ENCODE measurements at places on chromosomes 3 and 15.
A peak's percentile ranks its signal among the peaks of the same experiment; 100 is the strongest.

DNA sequence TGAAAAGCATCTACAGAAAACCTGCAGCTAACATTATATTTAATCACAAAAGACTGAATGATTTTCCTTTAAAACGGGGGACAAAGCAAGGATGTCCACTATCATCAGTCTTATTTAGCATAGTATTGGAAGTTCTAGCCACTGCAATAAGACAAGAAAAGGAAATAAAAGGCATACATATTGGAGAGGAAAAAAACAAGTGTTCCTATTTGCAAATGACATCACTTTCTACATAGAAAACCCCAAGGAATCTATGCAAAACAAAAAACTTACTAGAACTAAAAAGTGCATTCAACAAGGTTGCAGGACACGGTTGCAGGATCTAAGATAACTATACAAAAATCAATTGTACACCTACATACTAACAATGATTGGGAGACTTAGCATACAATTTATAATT lies 101.6 kb upstream of the MEF2A start:
- DNase-seq: no peak

- peak; percentile 43 for DNase-seq
These were observed 100.6 kb downstream of the DCLK3 start for GRCh38 chr3:36663666-36664291.

GRCh38 chr3:12352253-12352652 lies 63.4 kb downstream of the PPARG start:
- no peak for DNase-seq

- DNase-seq: no peak
These were observed 146.9 kb downstream of the ERC2 start for GRCh38 chr3:56321383-56321782.

GRCh38 chr3:129616291-129616690 lies 9.8 kb upstream of the PLXND1 start:
- DNase-seq: no peak

- peak; percentile 94 for DNase-seq
These were observed 1.7 kb downstream of the CCDC9B start for GRCh38 chr15:40338921-40339620.

DNA sequence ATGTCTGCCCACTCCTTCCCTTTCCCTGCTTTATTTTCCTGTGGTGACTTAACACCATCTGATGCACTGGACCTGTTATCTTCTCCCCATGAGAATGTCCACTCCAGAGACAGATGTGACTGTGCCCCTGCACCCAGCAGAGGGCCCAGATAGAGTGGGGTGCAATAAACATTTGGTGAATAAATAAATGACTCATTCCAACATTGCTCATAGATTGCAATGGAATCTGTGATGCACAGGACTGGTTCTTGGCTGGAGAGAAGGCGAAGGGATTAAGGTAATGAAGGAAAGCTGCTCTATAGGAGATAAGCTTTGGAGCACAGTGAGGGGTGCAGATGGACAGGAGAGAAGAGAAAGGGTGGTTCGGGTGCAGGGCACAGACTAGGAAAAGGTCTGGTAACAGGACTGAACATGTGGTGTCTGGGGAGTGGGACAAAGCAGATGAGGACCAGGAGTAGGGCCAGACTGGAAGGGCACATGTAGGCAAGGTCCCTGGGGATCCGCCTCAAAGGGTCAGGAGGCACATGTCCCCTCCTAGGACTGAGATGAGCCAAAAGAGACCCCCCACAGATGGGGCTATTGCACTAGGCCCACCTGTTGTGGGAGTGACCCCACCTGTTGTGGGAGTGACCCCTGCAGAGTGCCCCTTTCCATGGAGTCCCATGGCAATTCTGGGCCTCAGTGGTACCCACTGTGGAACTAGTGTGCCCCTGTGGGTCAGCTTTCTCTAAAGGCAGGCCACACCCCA lies 17.5 kb upstream of the POC1A start:
- peak; percentile 59 for DNase-seq

GRCh38 chr15:67100801-67101581 lies 35.6 kb downstream of the SMAD3 start:
- no peak for DNase-seq

DNA sequence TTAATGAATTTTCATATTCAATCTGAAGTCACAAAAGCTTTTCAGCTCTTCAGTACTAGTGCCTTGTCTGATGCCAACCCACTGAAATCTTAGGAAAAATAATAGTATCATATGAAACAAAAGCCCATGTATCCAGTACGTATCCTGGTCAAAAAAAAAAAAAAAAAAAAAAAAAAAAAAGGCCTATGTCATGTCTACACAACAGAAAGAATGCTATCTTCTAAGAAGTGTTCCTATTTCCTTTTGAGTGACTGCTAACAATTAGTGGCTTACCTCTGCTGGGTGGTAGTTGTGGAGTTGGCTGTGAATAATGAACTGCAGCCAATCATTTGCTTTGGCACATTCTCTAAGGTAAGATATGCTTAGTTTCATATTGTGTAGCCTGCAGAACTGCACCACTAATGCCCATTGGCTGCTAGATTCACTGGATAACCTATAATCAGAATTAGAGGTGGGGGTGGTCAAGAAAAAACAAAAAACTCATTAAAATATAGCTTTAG lies 59.6 kb downstream of the EIF3J start:
- DNase-seq: no peak

- DNase-seq: no peak
These were observed 12.5 kb downstream of the SSR3 start for GRCh38 chr3:156542101-156543042.

- peak; percentile 43 for DNase-seq
These were observed 246.5 kb downstream of the PTPRG start for GRCh38 chr3:61807865-61808276.

- no peak for DNase-seq
These were observed 1.5 kb downstream of the CEP63 start for GRCh38 chr3:134487406-134487805.
